Dermis microvascular lymphatic vessel endothelial cell (primary cell): ENCODE measurements at places on chromosomes 7 and 10.

DNA sequence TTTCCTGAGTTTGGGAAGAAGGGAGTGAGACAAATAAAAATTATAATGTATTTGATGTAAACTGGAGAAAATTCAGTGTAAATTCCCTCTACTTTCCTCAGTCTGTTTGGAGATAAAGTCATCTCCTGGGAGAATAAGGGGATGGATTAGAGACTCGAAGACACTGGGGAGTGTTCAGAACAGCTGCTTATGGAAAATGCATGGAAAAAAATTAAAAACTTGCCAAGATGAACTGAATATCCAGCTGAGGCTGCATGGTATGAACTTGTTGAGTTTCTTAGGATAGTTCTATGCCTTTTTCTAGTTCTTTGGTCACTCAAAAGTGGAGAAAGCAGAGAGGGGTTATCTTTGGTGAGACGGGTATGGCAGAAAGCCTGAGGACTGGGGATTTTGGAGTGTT lies 210.5 kb downstream of the BICC1 start:
- DNase-seq, result no peak

DNA sequence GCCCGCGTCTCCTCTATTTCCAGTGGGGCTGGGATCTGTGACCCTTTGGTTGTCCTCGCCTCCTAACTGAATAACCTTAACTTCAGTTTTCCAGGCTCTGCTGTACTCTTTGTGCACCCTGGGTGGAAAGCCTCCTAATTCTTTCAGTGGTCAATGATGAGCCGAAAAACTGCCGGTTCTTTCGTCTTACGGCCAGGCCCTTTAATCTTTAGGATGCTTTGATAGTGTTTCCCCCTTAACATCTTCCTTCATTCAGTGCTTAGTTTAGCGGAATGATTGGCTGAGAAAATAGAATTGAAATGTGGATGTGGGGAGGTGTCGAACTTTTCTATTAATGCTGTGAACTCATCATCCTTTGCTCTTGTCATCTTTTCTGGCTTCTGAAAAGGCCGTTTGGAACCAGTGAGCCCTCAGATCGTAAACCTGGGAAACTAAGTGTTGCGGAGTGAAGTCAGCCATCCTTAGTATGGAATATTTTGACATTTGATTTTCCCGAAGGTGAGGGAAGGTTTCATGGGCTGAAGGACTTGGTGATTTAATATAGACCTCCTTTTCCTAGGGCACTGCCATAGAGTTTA lies 847 bp downstream of the GARS1 start:
- peak; percentile 26 for DNase-seq

DNA sequence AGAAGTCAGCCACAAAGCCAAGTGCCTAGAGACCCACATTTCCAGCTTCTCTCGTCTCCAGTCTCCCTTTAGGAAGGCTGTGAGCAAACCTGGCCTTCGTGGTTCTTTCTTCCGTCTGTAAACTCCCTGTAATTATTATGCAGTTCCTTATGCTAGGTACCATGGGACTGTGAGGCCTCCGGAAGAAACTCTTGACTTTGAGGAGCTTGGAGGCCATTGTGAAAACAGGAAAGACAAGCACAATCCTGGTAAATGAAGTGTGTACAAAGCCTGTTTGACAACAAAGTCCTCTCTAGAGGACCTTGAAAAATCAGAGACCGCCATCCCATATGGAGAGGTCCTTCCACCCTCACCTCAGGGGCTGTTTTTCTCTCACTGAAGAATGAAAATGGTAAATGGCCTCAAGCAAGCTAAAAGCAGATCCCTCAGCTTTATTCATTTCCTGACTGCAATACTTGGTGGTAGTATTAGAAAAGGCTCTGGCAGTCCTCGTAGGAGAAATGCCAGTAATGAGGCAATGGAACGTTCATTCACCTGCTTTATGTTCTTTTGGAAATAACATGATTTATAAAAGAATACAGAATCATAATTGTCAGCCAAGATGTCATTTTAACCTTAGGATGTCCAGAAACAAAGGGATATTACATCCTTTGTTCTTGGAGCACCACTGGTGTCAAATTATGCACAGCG lies 926.4 kb downstream of the LRMDA start:
- DNase-seq, result peak; percentile 25

GRCh38 chr10:45466784-45467183 lies 92.8 kb downstream of the ALOX5 start:
- no peak for DNase-seq

- no peak for DNase-seq
Measured at GRCh38 chr10:15860692-15861201, 440 bp upstream of the MINDY3 start.

DNA sequence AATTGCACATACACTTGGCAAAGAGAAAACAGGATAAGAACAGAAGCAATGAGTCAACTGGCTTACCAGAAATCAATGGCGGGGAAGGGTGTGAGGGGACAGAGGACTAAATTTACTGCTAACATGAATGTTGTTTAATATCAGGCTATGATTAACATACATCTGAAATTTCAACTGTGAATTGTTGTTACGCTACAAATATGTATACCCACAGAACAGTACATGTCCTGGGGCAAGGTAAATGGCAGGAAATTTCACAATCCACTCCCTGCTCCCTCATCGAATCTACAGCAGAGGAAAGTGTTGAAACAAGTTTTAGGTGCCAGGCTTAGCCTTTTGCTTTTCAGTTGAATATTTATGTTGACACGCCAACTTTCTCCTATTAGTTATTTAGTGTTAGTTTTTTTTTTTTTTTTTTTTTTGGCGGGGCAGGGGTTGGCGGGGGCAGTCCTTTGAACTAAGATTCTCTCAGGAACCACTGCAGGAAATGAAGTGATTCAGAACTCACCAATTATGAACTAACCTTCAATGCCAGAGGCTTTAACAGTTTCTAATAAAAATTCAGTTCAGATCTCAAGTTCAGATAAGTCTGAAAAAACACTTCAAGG lies 99.0 kb downstream of the UBE2H start:
- DNase-seq, result peak; percentile 57

GRCh38 chr10:8712656-8713055 lies 658.2 kb downstream of the GATA3 start:
- DNase-seq, result no peak

DNA sequence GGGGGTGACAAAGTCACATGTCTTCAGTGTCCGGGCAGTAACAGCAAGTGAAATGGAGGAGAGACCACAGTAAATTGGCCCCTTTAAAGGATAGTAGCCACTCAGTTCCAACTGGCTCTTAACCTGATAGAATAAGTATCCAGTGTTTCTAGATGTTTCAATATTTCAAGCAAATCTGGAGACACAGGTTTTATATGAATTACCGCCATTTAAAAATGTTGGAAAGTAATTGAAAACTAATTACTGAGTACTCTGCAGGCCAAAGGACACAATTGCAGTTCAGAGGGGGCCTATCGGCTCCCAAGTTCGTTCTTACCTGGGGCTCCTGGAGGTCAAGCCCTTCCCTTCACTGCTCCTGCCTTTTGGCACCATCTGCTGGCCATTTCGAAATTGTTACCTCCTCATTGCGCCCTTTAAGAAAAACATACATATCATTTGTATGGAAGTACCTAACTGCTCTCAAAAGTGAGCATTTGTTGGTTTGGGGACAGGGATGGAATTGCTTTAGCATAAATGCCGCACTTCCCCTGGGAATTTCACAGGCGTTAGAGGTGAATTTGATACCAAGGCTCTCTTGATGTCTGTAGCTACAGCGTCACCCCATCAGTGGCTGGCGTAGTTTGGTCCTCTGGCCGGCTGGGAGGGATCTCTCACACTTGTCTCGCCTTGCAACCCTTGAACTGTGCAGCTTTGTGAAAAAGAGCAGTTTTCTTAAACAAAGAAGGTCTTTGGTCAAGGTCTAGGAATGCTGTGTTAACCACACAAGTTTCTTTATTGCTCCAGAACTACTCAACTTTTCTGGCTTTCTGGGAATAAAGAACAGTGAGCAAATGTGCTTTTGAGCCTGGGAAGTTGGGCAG lies 220.0 kb downstream of the ARHGAP21 start:
- DNase-seq, result peak; percentile 33

- DNase-seq, result no peak
Measured at GRCh38 chr10:123213192-123213591, 59.0 kb downstream of the BUB3 start.

- peak; percentile 12 for DNase-seq
Measured at GRCh38 chr10:29530112-29530976, 104.4 kb downstream of the SVIL start.

DNA sequence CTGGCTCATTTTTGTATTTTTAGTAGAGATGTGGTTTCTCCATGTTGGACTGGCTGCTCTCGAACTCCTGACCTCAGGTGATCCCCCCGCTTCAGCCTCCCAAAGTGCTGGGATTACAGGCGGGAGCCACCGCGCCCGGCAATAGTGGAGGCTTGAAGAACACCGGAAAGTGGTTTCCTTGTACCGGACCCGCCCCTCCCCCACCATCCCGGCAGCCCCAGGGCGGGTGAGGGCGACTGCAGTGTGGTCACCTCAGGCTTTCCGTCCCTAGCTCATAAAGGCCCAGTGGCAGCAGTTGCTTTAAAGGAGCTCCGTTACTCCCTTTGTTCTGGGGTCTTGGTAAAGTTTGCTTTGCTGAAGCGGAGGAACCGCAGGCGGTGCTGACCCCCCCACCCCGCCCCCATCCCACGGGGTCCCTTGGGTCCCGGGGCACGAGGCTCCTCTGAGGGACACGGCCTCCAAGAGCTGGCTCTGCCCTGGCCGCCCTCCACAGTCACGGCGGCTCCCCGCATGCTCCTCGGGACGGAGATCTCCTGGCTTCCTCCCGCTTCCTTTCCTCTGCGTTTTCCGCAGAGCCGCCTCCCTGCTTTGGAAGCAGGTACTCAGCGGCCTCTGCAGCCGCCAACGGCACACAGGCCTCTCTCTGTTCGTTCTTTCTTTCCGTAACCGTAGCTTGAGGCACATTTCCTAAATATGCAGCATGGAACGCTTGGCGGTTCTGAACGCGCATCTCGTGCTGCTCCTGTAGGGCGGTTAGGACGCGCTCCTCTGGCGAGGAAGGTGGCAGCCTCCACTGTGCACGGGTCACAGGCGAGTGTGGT lies 77.3 kb downstream of the DNAJB6 start:
- DNase-seq, result no peak

GRCh38 chr7:88191911-88192310 lies 27.9 kb downstream of the SRI start:
- DNase-seq, result no peak

DNA sequence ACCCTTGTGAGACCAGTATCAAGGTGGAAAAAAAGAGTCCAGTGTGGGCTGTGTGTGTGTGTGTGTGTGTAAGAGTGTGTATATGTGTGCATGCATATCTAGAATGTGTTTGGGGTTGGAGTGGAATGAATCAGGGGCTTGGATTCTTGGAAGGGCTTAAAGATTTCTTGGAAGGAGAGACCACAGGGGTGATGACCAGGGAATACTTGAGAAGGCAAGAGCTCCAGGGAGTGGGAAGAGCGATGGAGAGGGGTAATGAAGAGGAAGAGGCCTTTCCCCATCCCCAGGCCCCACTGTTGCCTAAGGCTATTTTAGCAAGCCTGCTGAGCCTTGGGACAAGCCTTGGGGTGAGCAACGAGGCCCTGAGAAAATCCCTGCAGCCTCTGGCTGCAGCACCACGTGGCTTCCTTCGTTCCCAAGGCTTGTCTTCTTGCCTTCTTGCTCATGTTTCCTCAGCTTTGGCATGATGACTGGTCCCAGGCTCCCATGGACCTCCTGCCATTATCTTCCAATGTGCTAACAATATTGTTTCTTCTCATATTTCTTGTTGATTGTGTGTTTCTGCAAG lies 663.4 kb downstream of the INHBA start:
- DNase-seq, result no peak

- no peak for DNase-seq
Measured at GRCh38 chr7:2566348-2566889, 7.6 kb downstream of the IQCE start.

- DNase-seq, result peak; percentile 59
Measured at GRCh38 chr7:108442039-108442568, 14.1 kb downstream of the NRCAM start.

DNA sequence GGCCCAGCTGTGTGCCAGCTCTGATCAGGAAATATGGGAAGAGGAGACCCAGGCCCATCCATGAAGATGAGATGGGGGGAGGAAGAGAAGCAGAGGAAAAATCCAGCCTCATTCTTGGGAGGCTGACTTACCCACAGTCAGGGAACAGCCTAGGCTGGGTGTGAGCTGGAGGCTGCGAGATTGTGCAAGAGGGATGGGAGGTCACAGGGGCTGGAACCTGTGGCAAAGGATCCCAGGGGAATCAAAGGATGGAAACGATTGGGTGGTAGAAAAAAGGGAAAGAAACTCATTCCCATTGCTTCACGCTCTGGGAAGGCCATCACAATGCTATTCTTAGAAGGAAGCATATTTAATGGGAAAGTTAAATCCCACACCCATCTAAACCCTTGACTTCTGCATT lies 26.7 kb upstream of the CRHR2 start:
- no peak for DNase-seq
